ENCODE measurements at places on chromosomes 7 and 10.
A peak's percentile ranks its signal among the peaks of the same experiment; 100 is the strongest.

DNA sequence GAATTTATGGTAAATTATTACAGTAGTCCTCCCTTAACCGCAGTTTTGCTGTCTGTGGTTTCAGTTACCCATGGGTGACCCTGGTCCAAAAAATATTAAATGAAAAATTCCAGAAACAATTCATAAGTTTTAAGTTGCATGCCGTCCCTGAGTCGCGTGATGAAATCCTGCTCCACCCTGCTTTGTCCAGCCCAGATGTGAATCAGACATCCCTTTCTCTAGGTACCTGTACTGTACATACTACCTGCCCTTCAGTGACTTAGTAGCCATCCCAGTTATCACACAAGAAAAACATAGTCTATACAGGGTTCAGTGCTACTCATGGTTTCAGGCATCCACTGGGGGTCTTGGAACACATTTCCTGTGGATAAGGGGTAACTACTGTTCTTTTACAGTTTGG lies 20.5 kb upstream of the RHEB start:
- H3K27ac ChIP-seq = peak overlapping the region; percentile 80
- H3K27me3 ChIP-seq = no peaks in the 10 kb centered on the region
- peaks cover 32% of the 10 kb centered on the region for H3K4me1 ChIP-seq
- H3K36me3 ChIP-seq = no peaks in the 10 kb centered on the region
- no peak overlapping the region for H3K4me3 ChIP-seq

- H3K36me3 ChIP-seq = no peaks in the 10 kb centered on the region
- H3K4me3 ChIP-seq = no peak overlapping the region
- H3K27ac ChIP-seq = no peak overlapping the region
- peaks cover 3% of the 10 kb centered on the region for H3K4me1 ChIP-seq
- no peak for DNase-seq
Measured at GRCh38 chr7:50404392-50404791, 45.8 kb downstream of the FIGNL1 start.

- H3K4me1 ChIP-seq = no peaks in the 10 kb centered on the region
- no peak overlapping the region for H3K27ac ChIP-seq
- H3K27me3 ChIP-seq = no peaks in the 10 kb centered on the region
- H3K36me3 ChIP-seq = no peaks in the 10 kb centered on the region
Measured at GRCh38 chr7:45593121-45593541, 19.0 kb downstream of the ADCY1 start.

GRCh38 chr7:96861-97260 lies 95.5 kb upstream of the FAM20C start:
- no peak overlapping the region for H3K4me3 ChIP-seq
- H3K27me3 ChIP-seq = no peaks in the 10 kb centered on the region
- H3K36me3 ChIP-seq = no peaks in the 10 kb centered on the region
- DNase-seq = no peak
- no peak overlapping the region for H3K27ac ChIP-seq
- no peaks in the 10 kb centered on the region for H3K4me1 ChIP-seq

- DNase-seq = no peak
- peak overlapping the region; percentile 84 for H3K27ac ChIP-seq
- peaks cover 80% of the 10 kb centered on the region for H3K4me1 ChIP-seq
- H3K36me3 ChIP-seq = peaks cover 47% of the 10 kb centered on the region
Measured at GRCh38 chr10:104317726-104318299, 20.5 kb downstream of the ITPRIP start.

- no peaks in the 10 kb centered on the region for H3K4me1 ChIP-seq
- H3K36me3 ChIP-seq = no peaks in the 10 kb centered on the region
- H3K27me3 ChIP-seq = no peaks in the 10 kb centered on the region
Measured at GRCh38 chr7:4134631-4135030, 547.5 kb upstream of the FOXK1 start.

DNA sequence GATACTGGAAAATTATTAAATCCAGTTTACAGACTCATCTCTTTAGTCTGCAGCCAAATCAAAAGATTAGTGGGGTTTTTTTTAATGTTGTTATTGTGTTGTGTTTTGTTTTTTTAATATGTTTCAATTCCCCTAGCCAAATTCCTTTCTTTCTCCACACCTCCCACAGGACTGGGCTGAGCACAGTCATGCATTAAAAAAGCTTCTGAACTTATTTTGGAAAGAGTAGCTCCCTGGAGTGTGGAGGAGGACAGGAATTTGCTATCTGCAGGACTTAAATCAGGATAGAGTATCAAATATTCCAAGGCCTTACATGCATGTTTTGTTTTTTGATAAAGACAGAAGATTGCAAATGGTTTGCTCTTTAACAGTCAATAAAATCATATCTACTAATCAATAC lies 90.7 kb downstream of the GNAI1 start:
- H3K27me3 ChIP-seq = no peaks in the 10 kb centered on the region
- no peak overlapping the region for H3K4me3 ChIP-seq
- H3K27ac ChIP-seq = no peak overlapping the region

DNA sequence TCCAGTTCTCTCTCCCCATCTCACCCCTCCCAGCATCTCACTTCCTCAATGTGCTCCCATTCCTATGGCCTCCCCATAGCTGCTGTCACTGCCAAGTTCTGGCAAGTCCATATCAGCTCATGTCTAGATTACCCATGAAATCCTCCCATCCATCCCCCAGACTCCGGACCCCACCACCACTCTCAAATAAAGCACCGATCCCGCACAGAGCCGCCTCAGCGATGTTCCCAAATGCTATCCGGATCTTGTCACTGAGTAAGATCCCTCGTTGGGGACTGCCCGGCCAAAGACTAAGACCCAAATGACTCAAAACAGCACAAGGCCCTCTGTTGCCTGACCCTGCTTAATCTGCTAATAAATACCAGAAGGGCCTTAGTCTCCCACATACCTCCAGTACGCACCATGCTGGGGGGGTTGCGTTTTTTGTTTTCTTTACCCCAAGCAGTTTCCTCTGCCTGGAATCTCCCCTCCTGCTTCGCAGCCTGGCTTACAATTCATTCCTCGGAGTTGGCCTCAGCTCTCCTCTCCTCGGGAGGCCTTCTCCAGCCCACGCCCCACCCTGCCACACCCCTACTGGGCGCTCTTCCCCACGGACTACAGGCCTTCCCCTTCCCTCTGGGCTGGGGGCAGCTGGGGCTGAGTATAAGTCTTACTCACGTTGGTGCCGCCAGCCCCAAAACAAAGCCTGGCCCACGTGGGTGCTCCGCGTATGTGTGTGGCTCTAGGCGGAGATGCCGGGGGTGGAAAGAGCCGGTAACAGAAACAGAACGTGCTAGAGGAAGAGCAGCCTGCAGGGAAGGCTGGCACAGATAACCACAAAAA lies 1.8 kb upstream of the DUSP5 start:
- no peak for DNase-seq
- H3K27me3 ChIP-seq = no peaks in the 10 kb centered on the region
- no peaks in the 10 kb centered on the region for H3K36me3 ChIP-seq
- H3K4me1 ChIP-seq = peaks cover 46% of the 10 kb centered on the region

DNA sequence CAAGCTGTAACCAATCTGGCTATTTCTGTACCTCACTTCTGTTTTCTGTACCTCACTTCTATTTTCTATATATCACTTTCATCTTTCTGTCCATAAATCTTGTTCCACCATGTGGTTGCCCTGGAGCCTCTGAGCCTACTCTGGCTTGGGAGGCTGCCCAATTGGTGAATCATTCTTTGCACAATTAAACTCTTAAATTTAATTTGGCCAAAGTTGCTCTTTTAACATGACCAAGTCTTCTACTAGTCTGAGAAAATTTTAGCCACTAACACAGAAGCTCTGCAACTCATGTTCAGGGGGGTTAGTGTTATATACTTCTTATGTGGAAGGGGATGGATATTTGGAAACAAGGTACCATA lies 503.5 kb downstream of the KIF20B start:
- no peak for DNase-seq
- no peak overlapping the region for H3K4me3 ChIP-seq
- no peak overlapping the region for H3K27ac ChIP-seq
- H3K27me3 ChIP-seq = no peaks in the 10 kb centered on the region

DNA sequence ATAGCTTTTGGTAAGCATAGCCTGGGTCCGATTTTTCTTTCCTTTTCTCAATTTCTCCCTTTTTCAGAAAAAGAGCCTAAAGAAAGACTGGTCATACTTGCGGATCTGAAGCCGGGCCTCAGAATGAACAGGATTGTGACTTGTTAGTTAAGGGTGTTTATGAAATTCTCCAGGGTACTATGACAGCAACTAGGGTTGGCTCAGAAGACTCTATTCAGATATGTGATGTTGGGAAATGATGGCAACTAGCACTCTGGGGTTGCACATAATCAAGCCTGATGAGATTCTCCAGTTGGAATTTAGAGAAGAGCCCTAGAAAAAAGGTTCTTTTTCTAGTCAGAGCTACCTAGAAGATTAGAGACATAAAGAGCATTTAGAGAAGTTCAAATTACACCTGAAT lies 352.4 kb upstream of the POM121L12 start:
- H3K4me1 ChIP-seq = no peaks in the 10 kb centered on the region
- H3K4me3 ChIP-seq = no peak overlapping the region
- no peak for DNase-seq
- H3K27me3 ChIP-seq = no peaks in the 10 kb centered on the region
- H3K27ac ChIP-seq = no peak overlapping the region

- H3K27ac ChIP-seq = no peak overlapping the region
- H3K27me3 ChIP-seq = no peaks in the 10 kb centered on the region
- no peak for DNase-seq
Measured at GRCh38 chr7:9017286-9017685, 583.9 kb downstream of the NXPH1 start.

GRCh38 chr10:78319371-78319770 lies 285.7 kb downstream of the RPS24 start:
- H3K4me3 ChIP-seq = no peak overlapping the region
- H3K27ac ChIP-seq = no peak overlapping the region
- no peaks in the 10 kb centered on the region for H3K27me3 ChIP-seq
- H3K36me3 ChIP-seq = no peaks in the 10 kb centered on the region
- H3K4me1 ChIP-seq = peaks cover 16% of the 10 kb centered on the region

- no peaks in the 10 kb centered on the region for H3K4me1 ChIP-seq
- no peak for DNase-seq
- H3K27ac ChIP-seq = no peak overlapping the region
- no peak overlapping the region for H3K4me3 ChIP-seq
- no peaks in the 10 kb centered on the region for H3K27me3 ChIP-seq
- H3K36me3 ChIP-seq = no peaks in the 10 kb centered on the region
Measured at GRCh38 chr7:93399642-93400041, 167.5 kb downstream of the VPS50 start.

GRCh38 chr10:32171204-32171603 lies 115.0 kb upstream of the KIF5B start:
- no peak overlapping the region for H3K4me3 ChIP-seq
- H3K4me1 ChIP-seq = no peaks in the 10 kb centered on the region
- no peak for DNase-seq
- H3K36me3 ChIP-seq = no peaks in the 10 kb centered on the region

- H3K4me3 ChIP-seq = peak overlapping the region; percentile 84
- peak overlapping the region; percentile 89 for H3K27ac ChIP-seq
- no peaks in the 10 kb centered on the region for H3K27me3 ChIP-seq
- peaks cover 45% of the 10 kb centered on the region for H3K4me1 ChIP-seq
- H3K36me3 ChIP-seq = peaks cover 4% of the 10 kb centered on the region
- no peak for DNase-seq
Measured at GRCh38 chr7:135976312-135977006, 700 bp downstream of the MTPN start.

DNA sequence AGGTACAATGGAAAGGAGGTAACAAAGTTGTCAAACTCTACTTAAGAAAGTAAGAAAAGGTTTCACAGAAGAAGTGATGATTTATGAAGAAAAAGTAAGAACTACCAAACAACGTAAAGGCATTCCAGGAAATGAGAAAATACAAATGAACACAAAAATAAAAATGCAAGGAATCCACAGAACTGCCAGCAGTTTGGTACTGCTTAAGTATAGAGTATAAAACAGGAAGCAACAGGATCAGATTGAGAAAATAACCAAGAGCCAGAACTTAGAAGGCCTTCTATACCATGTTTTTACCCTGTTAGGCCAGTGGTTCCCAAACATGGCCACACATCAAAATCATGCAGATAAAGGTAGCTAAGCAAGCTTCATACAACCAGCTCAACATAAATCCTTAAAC lies 9.2 kb downstream of the NDUFA5 start:
- H3K4me3 ChIP-seq = no peak overlapping the region
- peaks cover 21% of the 10 kb centered on the region for H3K4me1 ChIP-seq
- DNase-seq = no peak
- H3K36me3 ChIP-seq = peaks cover 13% of the 10 kb centered on the region
- H3K27ac ChIP-seq = no peak overlapping the region
- H3K27me3 ChIP-seq = no peaks in the 10 kb centered on the region

DNA sequence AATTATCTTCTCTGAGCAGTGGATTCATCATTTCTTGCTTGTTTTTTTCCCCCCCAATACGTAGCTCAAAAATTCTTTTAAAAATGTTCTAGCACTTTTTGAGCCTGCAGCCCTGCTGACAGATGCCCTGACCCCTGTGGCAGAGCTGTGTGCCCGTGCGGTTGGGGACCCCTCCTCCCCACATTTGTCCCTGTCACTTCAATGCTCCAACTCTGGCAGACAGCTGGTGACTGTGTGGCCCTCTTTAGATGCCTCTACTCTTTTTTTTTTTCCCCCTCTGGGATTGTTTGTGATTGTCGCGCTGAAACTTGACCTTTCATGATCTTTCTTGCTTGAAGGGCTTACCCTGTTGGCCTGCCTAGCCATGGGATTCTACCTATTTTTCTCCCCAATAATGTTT lies 214.1 kb downstream of the TMEM178B start:
- no peak for DNase-seq
- no peaks in the 10 kb centered on the region for H3K27me3 ChIP-seq
- no peak overlapping the region for H3K4me3 ChIP-seq
- H3K27ac ChIP-seq = no peak overlapping the region
- no peaks in the 10 kb centered on the region for H3K4me1 ChIP-seq

GRCh38 chr7:142788303-142789289 lies 17.8 kb downstream of the PRSS2 start:
- no peaks in the 10 kb centered on the region for H3K27me3 ChIP-seq
- no peaks in the 10 kb centered on the region for H3K4me1 ChIP-seq
- no peaks in the 10 kb centered on the region for H3K36me3 ChIP-seq
- DNase-seq = no peak
- no peak overlapping the region for H3K4me3 ChIP-seq

DNA sequence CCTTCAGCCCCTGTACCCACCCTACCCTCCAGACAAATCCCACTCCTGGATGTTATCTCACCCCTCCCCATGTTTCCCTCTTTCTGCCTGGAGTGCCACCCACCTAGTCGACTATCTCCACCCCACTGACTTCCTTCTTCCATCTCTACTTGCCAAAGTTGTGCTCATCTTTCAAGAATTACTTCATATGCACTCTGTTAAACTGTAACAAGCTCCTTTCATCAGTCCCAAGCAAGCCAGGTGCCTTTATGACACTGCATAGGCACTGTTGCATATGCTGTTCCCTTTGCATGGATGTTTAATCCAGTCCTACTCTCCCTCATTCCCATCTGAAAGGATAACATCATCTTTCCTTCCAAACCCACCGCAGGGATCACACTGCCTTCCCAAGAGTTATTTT lies 8.9 kb upstream of the CDK1 start:
- no peaks in the 10 kb centered on the region for H3K36me3 ChIP-seq
- H3K27me3 ChIP-seq = no peaks in the 10 kb centered on the region
- no peak for DNase-seq
- H3K27ac ChIP-seq = no peak overlapping the region
- no peaks in the 10 kb centered on the region for H3K4me1 ChIP-seq
- no peak overlapping the region for H3K4me3 ChIP-seq

All from esophagus muscularis mucosa (tissue), 4 donors.